MG63 (cell line): ENCODE measurements at places on chromosomes 2 and 18. TPM values are rescaled to one million over a fixed set of nuclear protein-coding genes. Genes with fewer than 3 reads are reported as not detected.

- DNase-seq = peak; percentile 33
These were observed 562 bp downstream of the CENPA start for GRCh38 chr2:26786207-26787028.

- DNase-seq = no peak
These were observed 23.3 kb downstream of the CHST10 start for GRCh38 chr2:100394111-100394641.

DNA sequence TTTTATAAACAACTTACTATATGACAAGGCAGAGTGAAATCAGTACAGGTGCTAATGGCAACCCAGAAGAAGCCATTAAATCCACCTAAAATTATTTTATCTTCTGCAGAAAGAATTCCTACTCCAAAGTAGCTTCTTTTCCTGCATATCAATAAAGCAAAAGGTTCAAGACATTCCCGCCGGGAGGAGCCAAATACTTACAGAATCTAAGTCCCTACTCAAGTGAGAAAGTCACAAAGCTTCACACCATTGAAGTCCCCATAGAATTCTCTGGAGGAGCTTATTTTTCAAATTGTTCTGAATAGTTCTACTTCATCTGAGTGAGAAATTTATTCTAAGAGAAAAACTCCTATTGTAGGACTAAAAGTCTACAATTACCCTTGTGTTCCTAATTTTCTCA is 233.7 kb upstream of the HNRNPA3 start:
- no peak for DNase-seq

DNA sequence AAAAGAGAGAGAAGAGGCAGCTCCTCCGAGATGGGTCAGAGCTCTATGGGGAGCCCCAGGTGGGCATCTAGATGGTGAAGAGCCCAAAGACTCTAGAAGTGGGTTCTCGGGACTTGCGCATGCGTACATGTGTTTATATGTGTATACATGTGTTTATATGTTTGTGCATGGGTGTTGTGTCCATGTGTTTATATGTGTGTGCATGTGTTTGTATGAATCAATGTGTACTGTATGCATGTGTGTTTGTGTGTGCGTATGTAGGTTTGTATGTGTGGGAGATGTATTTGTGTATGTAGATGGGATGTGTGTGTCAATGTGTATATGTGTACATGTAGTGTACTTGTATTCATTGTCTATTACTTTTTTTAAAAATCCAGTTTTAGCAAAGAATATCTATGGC is 25.6 kb downstream of the DNPEP start:
- no peak for DNase-seq

- no peak for DNase-seq
These were observed 131.1 kb downstream of the IKZF2 start for GRCh38 chr2:213020268-213020667.

GRCh38 chr2:64861452-64862397 is 127.5 kb upstream of the SLC1A4 start:
- no peak for DNase-seq

GRCh38 chr2:154374416-154374815 is 324.1 kb upstream of the KCNJ3 start:
- no peak for DNase-seq

DNA sequence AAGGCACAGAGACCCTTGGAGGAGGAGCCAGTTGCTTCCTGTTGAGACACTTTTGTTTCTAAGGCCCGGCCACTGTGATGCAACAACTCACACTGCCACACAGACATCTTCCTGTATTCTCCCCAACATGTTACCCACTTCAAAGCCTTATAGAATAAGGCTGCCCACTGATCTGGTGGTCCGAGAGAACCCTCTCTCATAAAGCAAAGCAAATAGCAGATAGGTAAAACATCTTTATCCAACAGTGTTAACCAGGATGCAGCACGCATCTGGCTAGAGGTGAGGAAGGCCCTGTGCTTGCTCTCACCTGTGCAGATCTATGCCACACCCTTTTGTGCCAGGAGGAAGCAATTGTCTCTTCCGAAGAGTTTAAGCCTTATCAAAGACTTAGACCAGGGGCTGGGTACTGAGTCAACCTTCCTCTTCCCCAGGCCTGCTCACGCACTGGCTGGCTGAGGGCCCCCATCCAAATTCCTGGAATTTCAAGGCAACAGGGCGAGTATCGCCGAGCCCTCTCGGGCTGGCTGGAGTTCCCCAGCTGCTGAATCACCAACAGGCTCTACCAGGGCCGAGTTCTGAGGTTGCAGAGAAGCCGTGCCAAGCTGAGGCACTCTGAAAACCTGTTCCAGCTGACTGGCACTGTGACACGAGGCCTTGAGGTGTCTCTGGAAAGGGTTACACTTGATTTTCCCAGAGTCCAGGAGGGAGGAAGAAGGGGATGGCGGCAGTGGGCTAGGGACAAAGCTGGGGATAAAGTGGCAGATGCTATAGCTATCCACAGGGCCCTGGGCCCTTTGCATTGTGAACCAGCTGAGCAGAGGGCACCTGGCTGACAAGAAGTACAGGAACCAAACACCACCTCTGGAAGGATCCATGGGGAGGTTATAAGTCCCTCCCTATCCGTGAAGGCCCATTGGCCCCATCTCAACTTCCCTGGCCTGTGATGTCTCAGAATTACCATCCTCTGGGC is 29.3 kb downstream of the TGFA start:
- peak; percentile 98 for DNase-seq

- DNase-seq = no peak
These were observed 25.3 kb downstream of the BABAM2 start for GRCh38 chr2:27915874-27916273.

DNA sequence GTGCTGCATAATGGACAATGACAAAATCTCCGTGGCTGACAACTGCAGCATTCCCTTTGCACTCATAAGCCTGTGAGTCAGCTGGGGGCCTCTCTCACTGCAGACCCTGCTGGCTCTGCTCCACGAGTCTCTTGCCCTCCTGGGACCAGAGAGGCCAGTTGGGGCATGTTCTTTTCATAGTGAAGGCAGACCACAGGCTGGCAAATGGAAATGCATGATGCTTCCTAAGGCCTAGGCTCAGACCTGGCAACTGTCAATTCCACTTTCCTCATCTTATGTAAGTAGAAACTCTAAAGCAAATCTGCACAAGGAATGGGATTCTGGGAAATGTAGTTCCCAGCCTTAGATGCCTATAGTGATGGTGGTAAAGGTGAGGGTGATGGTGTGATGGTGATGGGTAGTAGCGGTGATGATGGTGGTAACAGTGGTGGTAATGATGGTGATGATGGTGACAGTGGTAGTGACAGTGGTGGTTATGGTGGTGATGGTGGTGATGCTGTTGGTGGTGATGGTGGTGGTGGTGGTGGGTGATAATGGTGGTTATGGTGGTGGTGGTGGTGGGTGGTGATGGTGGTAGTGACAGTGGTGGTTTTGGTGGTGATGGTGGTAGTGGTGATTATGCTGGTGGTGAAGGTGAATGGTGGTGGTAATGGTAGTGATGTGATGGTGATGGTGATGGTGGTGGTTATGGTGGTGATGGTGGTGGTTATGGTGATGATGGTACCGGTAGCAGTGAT is 185.8 kb upstream of the ARL4C start:
- DNase-seq = peak; percentile 29

DNA sequence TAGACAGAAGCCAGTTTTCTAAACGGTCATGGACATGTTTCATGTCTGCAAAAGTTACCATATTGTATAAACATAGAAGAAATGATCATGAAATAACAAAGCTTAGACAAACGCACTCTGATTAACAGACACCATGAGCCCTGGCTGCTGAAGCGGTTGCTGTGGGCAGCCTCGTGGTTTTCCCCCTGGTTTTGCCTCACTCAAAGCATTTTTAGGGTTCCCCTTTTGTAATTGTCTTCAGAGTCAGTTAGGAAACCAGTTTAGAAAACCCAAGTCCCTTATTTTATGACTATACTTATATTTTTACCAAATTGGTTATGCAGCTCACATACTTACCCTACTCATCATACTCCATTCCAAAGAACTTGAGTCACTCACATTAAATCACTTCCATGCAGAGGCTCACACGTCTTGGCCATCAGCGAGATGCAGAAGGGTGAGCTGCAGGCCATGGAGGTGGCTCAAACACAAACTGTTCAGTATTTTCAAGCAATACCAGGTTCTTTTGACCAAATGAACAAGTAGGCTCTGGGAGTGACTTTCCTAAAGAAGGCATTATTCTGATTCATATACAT is 105.6 kb upstream of the SALL3 start:
- peak; percentile 47 for DNase-seq

- no peak for DNase-seq
These were observed 4.4 kb upstream of the EXOC6B start for GRCh38 chr2:72830273-72830672.

DNA sequence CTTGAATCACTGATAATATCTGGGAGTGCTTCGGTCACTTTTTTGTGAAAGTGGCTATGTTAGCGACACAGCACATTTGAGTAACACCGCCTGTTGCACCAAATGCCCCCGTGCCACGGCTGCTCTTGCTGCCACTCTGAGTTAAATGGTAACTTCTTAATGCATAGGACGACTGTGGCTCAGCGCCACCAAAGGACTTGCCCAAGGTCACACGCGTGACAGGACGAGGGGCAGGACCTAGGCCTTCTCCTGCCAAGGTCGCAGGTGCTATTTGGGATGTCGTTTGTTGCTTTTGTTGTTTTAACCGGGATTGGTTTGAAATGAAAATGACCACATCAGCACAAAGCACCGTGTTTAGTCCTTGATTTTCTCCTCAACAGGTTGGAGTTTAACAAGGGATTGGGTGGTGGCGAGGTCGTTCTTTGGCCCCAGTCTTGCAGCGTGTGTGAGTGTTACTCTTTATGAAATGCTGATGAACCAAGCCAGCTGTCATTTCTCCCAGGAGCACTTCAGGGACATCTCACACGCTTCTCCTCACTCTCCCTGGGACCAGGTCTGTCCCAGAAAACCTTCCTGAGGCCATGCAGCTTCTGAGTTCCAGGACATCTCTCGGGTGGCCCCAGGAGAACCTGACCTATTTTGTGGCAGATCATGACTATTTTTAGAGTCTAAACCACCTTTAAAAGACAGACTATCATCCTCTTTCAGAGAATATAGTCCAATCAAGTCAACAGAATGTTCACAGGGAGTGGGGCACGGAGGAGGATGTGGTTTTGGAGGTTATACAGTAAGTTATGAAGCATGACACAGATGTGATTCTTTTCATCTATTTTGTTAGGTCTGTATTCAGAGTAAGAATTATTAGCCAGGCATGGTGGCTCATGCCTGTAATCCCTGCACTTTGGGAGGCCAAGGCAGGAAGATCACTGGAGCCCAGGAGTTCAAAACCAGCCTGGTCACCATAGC is 49.9 kb downstream of the MTCL1 start:
- no peak for DNase-seq

DNA sequence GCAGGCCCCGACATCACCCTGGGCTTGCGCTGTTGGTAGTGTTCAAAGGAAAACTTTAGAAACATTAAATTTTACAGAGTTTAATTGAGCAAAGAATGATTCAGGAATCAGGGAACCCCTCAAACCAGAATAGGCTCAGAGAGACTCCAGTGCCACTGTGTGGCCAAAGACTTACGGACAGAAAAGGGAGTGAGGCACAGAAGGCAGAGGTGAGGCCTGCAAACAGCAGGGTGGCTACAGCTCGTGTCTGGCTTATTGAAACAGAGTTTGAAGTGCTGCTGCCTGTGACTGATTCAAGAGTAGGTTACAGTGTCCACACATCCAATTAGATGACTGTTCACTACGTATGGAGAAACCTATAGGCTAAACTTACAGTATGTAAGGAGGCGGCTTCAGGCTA is 2.4 kb upstream of the CTDP1 start:
- no peak for DNase-seq

GRCh38 chr2:150919901-150920300 is 341.8 kb downstream of the RBM43 start:
- no peak for DNase-seq

DNA sequence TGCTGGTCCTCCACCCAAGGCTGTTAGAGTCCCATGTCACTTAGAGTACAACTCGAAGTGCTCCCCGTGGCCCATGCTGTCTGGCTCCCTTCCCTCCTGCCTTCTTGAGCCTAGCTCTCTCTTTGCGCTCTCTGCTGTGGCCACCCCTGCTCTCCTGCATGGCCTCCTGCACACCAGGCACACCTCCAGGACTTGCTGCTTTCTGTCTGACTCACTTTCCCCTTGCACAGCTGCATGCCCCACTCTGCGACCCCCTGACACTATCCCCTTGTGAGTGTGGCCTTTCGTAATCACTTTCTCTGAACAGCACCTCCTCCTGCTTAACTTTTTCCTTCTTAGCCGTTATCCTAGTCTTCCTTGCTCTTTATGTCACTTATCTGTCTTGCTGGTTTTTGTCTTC is 343.6 kb downstream of the TGIF1 start:
- DNase-seq = peak; percentile 1

DNA sequence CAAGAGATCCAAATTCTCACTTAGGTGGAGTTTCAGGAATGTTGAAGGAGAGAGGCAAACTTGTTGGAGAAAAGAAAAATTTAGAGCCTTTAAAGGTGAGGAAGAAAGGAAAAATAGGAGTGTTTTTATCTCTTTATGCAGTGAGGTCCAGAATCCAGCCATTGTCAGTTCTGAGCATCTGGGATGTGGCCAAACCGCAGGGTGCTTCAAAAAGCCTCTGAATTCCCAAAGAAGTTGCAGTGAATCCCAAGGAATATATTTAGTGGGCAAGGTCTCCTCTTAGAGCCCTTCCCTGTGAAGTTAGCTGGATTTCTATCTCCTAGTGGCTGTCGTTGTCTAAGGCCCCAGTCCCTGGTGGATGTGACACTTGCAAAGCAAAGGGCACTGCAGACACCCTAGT is 51.2 kb downstream of the MTCL1 start:
- no peak for DNase-seq

DNA sequence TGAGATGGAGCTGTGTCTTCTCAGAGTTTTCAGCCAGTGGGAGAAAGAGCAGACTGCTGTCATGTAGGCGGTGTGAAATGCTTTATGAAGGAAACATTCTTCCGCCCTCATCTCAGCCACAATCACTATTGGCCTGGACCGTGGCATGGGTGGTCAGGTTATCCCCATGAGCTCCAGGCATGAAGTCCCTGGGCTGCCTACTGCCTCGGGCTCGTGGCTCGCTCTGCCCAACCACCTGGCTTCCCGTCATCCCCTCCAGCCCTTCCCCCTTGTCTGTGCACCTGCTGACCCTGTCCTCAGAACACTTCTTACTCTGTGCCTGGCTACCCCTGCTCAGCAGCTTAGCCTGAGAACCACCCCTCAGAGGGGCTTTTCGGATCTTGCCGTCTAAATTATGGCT is 15.5 kb downstream of the COLEC11 start:
- no peak for DNase-seq

GRCh38 chr2:142742371-142743214 is 134.9 kb upstream of the KYNU start:
- DNase-seq = no peak

Gene ANTXR1
- total RNA-seq = 48.6 and 51.1 TPM in 2 replicates

Gene IL1F10
- total RNA-seq = not detected in 2 replicates

Gene CGREF1
- total RNA-seq = 21.6 and 29.1 TPM in 2 replicates

Gene ZNF892
- total RNA-seq = 0.74 and 1.7 TPM in 2 replicates

Gene TGOLN2
- 32.5 and 36.5 TPM in 2 replicates for total RNA-seq

Gene ASAP2
- 18.4 and 30.6 TPM in 2 replicates for total RNA-seq

Gene ADGRF3
- total RNA-seq = not detected in 2 replicates

Gene GAD1
- total RNA-seq = 3.2 TPM in 1 of 2 replicates, not detected in the other

Gene TRAF3IP1
- total RNA-seq = 3.3 and 3.8 TPM in 2 replicates

Gene SPHKAP
- total RNA-seq = not detected in 2 replicates

Gene SERPINB13
- not detected in 2 replicates for total RNA-seq

Gene GPR45
- total RNA-seq = not detected in 2 replicates

Gene SCG2
- 0.26 and 0.39 TPM in 2 replicates for total RNA-seq

Gene SPEG
- total RNA-seq = 11.6 and 12.6 TPM in 2 replicates

Gene SPR
- total RNA-seq = 57.7 and 57.8 TPM in 2 replicates

Gene HOXD4
- total RNA-seq = 0.26 TPM in 1 of 2 replicates, not detected in the other
